ENCODE measurements at places on chromosomes 4 and X.
A peak's percentile ranks its signal among the peaks of the same experiment; 100 is the strongest.

DNA sequence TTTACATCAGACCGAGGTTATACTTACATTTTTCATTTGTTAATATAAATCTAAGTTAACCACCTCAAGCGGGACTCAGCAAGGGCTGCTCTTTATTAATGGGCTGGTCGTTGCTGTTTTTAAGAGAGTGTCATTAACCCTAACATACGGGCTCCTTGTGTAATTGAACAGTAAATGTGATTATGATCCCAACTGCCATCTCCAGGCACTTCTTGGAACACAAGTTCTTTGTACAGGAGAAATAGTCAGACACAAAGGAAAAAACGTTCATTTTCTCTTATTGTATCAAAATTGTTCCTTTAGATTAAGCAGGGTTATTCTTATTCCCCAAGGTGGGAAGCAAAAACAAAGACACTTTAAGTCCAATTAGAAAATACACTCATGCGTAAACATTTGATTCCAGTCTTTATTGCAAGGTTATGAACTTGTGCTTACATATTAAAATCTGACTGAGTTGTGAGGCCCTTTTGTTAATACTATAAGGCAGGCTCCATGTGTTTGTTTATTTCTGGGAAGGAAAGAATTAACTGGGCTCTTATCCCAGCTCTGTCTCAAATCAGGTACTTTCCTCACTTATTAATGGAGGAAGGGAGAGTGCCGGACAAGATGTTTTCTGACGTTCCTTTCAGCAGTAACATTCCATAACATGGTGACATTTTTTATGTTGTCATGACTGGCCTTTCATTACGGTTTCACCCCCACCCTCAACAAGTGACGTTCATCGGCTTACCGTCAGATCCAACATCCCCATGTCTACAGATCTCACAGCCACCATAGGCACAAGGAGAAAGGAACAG, 95.9 kb downstream of the RASL11B start:
- DNase-seq, result no peak

GRCh38 chr4:112808001-112808400, 171.1 kb downstream of the LARP7 start:
- DNase-seq, result no peak

- no peak for DNase-seq
Measured at GRCh38 chr4:139568206-139568955, 12.4 kb upstream of the SETD7 start.

- DNase-seq, result no peak
Measured at GRCh38 chr4:4639370-4639769, 97.5 kb upstream of the STX18 start.

- no peak for DNase-seq
Measured at GRCh38 chrX:51459125-51459524, 37.3 kb downstream of the NUDT11 start.

DNA sequence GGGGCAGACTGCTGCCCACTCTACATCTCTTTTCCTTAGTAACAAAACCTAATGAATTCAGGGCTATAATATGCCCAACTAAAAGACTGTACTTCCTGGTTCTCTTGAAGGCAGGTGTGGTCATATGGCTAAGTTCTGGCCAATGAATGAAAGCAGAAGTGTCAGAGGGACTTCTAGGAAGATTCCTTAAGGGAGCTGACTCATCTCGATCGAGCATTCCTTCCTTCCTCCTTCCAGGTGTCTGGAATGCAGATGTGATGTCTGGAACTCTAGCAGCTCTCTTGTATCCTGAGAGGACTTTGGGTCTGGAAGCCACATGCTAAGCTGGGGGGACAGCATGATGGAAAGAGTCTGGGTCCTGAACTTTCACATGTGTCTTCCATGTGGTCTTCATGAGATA, 116.2 kb upstream of the STX18 start:
- DNase-seq, result no peak

DNA sequence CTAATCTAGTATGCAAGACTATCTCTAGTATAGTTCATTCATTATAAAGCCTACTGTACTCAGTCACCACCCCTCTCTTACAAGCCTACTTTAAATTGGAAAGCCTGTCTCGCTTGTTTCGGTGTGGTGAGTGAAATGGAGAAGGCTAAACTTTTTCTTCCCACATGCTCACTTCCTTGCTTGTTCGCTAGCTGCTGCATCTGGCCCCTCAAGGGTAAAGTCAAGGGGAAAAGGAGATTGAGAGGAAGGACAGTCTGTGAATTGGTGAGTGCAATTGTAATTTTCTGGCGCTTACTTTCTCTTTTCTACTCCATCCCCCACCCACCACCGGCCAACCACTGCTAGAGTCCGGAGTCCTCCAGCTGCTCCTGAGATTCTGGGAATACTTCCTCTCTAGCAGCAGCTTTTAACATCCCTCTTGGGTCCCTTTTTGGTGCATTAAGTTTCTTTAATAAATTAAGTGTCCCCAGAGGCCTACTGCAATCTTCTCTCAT, 12.1 kb upstream of the ARAP2 start:
- DNase-seq, result no peak

- DNase-seq, result no peak
Measured at GRCh38 chrX:72102126-72102525, 29.6 kb downstream of the RTL5 start.

- no peak for DNase-seq
Measured at GRCh38 chrX:111609206-111609605, 71.8 kb upstream of the ALG13 start.

- no peak for DNase-seq
Measured at GRCh38 chr4:143076723-143077122, 108.0 kb upstream of the USP38 start.

GRCh38 chr4:95889662-95890061, 49.8 kb downstream of the PDHA2 start:
- DNase-seq, result no peak

DNA sequence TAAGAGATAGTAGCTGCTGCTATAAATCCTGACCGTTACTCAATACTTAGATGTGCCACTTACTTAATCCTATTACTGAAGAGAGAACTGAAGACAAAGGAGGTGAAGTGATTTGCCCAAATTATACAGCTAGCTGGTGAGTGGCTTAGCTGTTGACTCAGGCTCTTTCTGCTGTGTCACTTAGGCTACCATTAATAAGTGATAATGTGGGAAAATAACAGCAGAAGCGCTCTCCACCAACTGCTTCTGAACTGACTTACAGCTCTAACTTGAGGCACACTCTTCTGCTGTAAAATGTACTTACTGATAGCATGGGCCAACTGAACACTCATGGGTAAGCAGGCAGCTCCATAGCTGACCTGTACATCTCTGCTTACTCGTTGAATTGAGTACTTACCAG, 7.5 kb upstream of the KLHL5 start:
- DNase-seq, result peak; percentile 41

- no peak for DNase-seq
Measured at GRCh38 chrX:39599339-39599738, 498.4 kb downstream of the BCOR start.

DNA sequence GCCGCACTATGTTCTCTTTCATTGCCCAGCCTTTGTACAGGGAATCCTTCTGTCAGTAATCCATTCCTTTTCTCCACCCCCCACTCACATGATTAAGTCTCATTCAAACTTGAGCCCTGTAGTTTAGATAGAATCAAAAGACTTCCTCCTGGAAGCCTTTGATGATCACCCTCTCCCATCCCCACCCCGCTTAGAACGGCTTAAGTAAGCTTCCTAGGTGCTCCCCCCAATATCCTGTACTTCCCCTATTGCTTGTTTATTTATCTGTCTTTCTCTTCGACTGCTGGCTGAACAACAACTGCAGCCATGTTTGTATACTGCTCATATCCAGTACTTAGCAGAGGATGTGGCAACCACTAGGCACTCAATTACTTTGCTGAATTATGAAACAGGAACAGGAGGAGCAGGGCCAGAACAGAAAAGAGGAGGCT, 38.5 kb upstream of the GPC3 start:
- DNase-seq, result no peak

DNA sequence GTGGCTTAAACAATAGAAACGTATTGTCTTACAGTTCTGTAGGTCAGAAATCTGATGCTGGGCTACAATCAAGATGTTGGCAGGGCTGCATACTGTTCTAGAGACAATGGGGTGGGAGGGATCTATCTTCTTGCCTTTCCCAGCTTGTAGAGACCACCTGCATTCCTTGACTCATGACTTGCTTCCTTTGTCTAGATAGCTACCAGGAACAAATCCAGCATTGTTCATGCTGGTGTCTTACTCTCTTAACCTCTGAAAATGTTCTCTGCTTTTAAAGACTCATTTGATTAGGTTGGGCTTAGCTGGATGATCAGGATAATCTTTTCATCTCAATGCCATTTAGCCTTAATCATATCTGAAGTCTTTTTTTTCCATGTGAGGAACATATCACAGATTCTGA, 169.0 kb downstream of the ZNF330 start:
- no peak for DNase-seq

GRCh38 chr4:153466081-153466948, at the start of gene TMEM131L:
TSS of gene TMEM131L (plus strand) at chr4:153466360. CDS start at chr4:153466398, 38 bp downstream.
- peak; percentile 92 for DNase-seq

DNA sequence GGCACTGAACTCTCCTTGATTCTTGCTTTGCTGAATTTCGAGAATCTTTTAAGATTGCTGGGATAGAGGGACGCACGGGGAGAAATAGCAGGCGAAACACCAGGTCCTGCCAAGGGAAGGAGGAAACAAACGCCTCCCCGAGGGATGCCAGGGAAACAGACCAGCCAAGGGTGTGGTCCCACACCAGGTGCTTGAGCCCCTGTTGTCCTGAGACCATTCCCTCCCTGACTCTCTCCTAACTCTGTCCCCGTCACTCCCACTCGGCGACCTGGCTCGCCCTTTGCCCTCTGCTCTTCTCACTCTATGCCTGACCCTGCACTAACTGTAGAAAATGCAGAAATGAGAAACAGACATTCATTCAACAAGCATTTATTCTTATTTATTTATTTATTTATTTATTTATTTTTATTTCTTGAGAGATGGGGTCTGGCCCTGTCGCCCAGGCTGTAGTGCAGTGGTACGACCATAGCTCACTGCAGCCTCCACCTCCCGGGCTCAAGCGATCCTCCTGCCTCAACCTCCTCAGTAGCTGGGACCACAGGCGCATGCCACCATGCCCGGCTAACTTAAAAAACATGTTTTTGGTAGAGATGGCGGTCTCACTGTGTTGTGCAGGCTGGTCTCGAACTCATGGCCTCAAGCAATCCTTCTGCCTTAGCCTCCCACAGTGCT, 16.2 kb downstream of the CTAG1B start:
- no peak for DNase-seq

Data from K562 (cell line).